Osteoblast (primary cell): ENCODE measurements at places on chromosomes 7 and 10. TPM values are rescaled to one million over a fixed set of nuclear protein-coding genes. Genes with fewer than 3 reads are reported as not detected.
A peak's percentile ranks its signal among the peaks of the same experiment; 100 is the strongest.

DNA sequence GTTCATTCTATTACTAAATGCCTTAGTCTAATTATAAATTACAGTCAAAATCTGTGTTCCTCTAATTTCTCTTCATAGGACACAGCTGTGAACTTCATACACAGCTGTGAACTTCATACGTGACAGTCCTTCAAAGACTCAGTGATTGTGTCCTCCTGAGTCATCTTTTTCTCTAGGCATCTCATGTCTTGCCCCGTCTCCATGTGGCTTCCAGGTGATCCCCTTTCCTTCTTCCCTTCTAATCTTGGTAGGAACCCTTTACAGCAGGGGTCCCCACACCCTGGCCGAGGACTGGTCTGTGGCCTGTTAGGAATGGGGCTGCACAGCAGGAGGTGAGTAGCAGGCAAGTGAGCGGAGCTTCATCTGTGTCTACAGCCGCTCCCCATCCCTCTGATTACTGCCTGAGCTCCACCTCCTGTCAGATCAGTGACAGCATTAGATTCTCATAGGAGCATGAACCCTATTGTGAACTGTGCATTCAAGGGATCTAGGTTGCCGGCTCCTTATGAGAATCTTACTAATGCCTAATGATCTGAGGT is 14.0 kb upstream of the EIF5AL1 start:
- H3K36me3 ChIP-seq, result no peaks in the 10 kb centered on the region
- no peak overlapping the region for H3K27ac ChIP-seq
- H3K4me3 ChIP-seq, result no peak overlapping the region

DNA sequence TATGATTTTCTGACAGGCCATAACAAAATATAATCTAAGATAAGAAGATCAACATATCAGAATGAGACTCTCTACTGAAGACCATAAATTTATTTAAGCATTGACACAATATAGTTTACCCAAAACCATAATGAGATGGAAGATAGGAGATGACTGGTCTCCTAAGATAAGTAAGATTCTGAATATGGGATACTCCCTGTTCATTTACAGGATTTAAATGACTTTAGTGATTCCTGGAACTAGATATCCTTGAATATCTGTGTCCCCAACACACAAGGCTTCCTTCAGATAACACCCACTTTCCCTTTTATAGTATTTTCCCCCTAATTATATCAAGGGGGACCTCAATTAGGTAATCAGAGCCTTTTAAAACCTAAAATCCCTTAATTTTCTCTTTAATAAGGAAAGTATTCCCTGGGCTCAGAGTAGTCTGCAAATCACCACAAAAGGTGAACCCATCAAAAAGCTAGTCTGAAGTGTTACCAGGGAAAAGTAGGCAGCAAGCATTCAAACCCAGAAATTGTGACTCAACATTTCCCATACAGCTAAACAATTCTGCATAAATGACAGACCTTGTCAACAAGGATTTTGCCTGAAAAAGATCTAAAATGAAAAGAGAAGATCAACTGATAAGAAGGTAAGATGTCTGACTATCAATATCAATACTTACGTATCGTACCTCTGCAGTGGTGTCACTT is 99.9 kb downstream of the CNOT4 start:
- DNase-seq, result no peak
- H3K27me3 ChIP-seq, result no peaks in the 10 kb centered on the region
- H3K4me3 ChIP-seq, result no peak overlapping the region
- no peaks in the 10 kb centered on the region for H3K4me1 ChIP-seq

Gene BTBD16
- not detected in 2 replicates for total RNA-seq

Gene ZNF804B
- not detected in 2 replicates for total RNA-seq

Gene TMEM236
- total RNA-seq, result under 0.01 TPM in 2 replicates

Gene LLCFC1
- not detected in 2 replicates for total RNA-seq

Gene SLC13A1
- not detected in 2 replicates for total RNA-seq

Gene OPN1SW
- not detected in 2 replicates for total RNA-seq

Gene TMEM196
- total RNA-seq, result not detected in 2 replicates

GRCh38 chr7:42745357-42746059 is 166.4 kb downstream of the C7orf25 start:
- no peak overlapping the region for H3K27ac ChIP-seq
- no peaks in the 10 kb centered on the region for H3K27me3 ChIP-seq
- H3K4me3 ChIP-seq, result no peak overlapping the region
- no peak for DNase-seq

DNA sequence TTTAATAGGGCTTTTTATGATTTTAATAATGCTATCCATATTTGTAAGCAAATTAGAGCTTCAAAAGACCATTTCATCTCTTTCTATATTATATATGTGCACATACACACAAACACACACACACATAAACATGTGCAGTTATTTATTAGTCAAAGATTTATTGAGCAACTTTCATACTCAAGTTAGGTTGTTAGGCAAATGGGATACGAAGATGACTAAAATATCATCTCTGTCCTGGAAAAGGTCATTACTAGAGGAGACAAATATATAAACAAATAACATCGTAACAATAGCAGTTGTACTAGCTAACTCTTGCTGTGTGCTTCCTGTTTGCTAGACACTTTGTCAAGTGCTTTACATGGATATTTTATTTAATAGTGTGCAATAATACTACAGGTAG is 307.9 kb downstream of the SNX13 start:
- no peaks in the 10 kb centered on the region for H3K36me3 ChIP-seq
- no peak overlapping the region for H3K27ac ChIP-seq
- peaks cover 5% of the 10 kb centered on the region for H3K4me1 ChIP-seq
- DNase-seq, result no peak

DNA sequence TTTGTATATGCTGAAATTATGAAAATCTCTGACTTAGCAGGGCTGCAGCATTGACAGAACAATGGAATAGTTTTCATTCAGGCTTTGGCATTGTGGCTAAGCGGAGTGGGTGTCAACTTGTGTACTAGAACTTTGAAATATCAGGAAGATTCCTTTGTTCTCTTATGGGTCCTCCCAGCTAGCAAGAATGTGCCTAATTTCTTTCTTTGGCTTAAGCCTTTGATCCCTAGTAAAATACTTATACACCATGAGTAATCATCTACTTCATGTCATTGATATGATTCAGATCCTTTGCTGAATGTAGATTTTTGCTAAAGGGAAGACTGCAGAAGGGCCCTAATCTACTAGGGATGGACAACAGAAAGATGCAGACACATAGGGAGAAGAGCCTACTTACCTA is 6.2 kb downstream of the AVL9 start:
- H3K27ac ChIP-seq, result peak overlapping the region; percentile 65
- H3K4me3 ChIP-seq, result no peak overlapping the region
- DNase-seq, result peak; percentile 65

Gene NUTM2D
- 1.5 and 1.8 TPM in 2 replicates for total RNA-seq

Gene DYDC1
- total RNA-seq, result not detected in 2 replicates

GRCh38 chr10:128573281-128573845 is 447.1 kb upstream of the MKI67 start:
- H3K4me3 ChIP-seq, result no peak overlapping the region
- DNase-seq, result no peak
- H3K27ac ChIP-seq, result no peak overlapping the region
- H3K4me1 ChIP-seq, result no peaks in the 10 kb centered on the region
- no peaks in the 10 kb centered on the region for H3K27me3 ChIP-seq
- H3K36me3 ChIP-seq, result no peaks in the 10 kb centered on the region

Gene PNLIPRP2
- not detected in 2 replicates for total RNA-seq

- DNase-seq, result peak; percentile 68
- peaks cover 28% of the 10 kb centered on the region for H3K27me3 ChIP-seq
- H3K4me1 ChIP-seq, result peaks cover 4% of the 10 kb centered on the region
- no peak overlapping the region for H3K4me3 ChIP-seq
- no peaks in the 10 kb centered on the region for H3K36me3 ChIP-seq
These were observed 53.1 kb downstream of the TEX36 start for GRCh38 chr10:125629758-125630376.

DNA sequence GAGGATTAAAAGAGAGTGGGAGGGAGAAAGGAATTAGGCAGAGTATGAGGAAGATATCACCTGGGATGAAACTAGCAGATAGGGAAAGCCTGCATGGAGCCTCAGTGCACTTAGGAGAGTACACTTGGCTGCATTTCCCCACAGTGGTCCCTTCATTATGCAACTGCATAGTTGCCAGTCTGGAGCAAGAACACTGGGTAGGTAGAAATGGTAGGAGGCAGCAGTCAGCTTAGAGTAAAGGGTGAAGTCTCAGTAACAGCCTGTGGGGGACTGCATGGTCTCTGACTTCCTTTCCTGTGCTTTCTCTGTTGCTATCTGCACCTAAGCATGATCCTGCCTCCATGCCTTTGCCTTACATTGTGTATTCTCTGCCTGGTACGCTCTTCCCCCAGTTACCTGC is 14.0 kb upstream of the PCGF5 start:
- no peaks in the 10 kb centered on the region for H3K27me3 ChIP-seq
- no peak overlapping the region for H3K4me3 ChIP-seq
- no peak for DNase-seq
- peaks cover 2% of the 10 kb centered on the region for H3K4me1 ChIP-seq
- H3K36me3 ChIP-seq, result no peaks in the 10 kb centered on the region

DNA sequence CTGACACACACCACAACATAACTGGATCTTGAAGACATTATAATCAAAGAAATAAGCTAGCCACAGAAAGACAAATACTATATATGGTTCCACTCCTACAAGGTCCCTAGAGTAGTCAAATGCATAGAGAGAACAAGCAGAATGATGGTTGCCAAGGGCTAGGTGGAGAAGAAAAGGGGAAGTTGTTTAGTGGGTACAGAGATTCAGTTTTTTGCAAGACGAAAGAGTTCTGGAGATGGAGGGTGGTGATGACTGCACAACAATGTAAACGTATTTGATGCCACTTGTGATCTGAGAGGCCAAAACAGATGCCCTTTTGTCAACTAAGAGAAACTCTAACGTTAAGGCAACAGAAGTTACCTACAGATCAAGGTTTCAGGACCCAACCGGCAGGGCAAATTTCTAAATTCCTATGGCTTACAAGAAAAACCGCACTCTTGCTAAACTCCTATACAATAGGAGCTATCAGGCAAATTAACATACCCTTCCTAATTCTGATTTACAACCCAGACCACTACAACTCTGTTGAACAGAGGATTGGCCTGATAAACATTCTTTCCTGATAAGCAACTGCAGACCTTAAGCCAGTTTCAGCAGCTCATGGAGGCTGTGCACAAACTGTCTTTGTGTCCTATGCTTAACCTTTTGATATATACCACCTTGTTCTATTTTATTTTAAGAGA is 69.0 kb downstream of the FAM107B start:
- no peak for DNase-seq
- no peaks in the 10 kb centered on the region for H3K27me3 ChIP-seq
- no peak overlapping the region for H3K4me3 ChIP-seq
- H3K27ac ChIP-seq, result no peak overlapping the region
- no peaks in the 10 kb centered on the region for H3K4me1 ChIP-seq

Gene UNC5B
- total RNA-seq, result 90.8 and 135 TPM in 2 replicates

GRCh38 chr10:69494626-69495558 is 43.6 kb downstream of the TSPAN15 start:
- peak; percentile 23 for DNase-seq
- no peak overlapping the region for H3K27ac ChIP-seq
- no peaks in the 10 kb centered on the region for H3K27me3 ChIP-seq
- no peak overlapping the region for H3K4me3 ChIP-seq
- H3K4me1 ChIP-seq, result peaks cover 4% of the 10 kb centered on the region
- H3K36me3 ChIP-seq, result no peaks in the 10 kb centered on the region

DNA sequence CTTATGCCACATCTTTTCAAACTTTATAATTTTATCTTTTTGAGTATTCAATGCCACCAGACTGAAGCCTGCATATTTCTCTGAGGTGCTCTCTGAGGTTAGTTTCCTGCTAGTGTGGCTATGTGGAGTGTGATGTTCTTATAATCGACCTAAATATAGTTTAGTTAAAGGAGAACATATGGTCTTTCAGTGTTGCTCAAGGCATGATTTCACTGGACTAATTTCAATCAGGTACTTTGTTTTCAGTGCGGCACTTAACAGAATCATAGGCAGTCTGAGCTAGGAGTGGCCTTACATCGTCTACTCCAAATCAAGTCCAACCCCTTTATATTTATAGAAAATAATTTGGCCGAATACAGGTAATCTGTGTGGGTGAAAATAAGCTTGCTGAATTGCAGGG is 134.2 kb downstream of the NXPH1 start:
- H3K4me1 ChIP-seq, result no peaks in the 10 kb centered on the region
- DNase-seq, result no peak
- no peaks in the 10 kb centered on the region for H3K27me3 ChIP-seq
- H3K27ac ChIP-seq, result no peak overlapping the region
- H3K4me3 ChIP-seq, result no peak overlapping the region

Gene OR6V1
- total RNA-seq, result not detected in 2 replicates
